ENCODE measurements at places on chromosomes 5 and 9.

DNA sequence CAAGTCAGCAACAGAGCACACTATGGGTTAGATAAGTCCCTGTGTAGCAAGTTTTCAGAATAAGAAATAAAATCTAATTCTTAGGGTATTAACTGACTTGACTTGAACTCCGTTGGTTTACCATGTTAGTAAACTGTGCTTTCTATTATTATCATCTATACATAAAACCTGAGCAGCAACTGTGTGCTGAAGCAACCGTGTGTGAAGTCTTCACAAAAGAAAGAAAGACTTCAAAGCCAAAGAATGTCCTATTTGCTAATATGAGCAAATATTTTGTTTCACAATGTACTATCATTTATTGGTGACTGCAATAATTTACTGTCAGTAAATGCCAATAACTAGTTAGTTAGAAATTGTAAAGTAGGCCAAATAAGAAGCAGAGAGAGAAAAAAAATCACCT lies 32.7 kb downstream of the ERAP1 start:
- DNase-seq, result no peak

DNA sequence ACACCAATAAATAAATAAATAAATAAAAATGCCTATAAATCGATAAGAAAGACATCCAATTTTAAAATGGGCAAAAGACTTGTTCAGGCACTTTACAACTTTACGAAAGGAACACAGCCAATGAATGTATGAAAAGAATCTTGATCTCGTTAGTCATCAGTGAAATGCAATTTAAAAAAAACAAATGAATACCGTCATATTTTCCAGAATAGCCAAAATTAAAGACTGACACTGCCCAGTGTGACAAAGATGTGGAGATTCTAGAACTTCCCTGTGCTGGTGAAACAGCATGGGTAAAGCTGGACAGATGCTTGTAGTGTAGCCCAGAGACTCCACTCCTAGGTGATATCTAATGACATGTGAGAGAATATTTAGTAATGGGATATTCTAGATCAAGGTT lies 127.1 kb downstream of the GOLPH3 start:
- DNase-seq, result no peak

GRCh38 chr9:75210215-75210614 lies 121.9 kb downstream of the OSTF1 start:
- DNase-seq, result no peak

DNA sequence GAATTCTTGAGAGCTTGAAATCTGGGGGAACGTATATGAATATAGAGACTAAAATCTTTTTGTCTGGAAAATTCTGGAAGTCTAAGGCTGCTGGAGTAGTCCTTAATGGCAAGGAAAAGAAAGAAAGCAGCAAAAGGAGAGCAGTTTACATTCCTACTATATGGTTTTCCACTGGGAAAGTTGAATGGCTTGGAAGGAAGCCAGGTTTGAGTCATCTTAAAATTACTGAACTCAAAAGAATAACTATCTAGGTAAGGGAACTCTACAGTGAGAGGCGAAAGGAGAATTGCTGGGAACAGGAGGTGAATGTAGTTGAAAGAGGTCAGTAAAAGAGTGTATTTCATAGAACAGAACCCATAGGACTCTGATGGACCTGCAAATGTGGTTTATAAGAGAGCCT lies 258.1 kb upstream of the EDIL3 start:
- no peak for DNase-seq

DNA sequence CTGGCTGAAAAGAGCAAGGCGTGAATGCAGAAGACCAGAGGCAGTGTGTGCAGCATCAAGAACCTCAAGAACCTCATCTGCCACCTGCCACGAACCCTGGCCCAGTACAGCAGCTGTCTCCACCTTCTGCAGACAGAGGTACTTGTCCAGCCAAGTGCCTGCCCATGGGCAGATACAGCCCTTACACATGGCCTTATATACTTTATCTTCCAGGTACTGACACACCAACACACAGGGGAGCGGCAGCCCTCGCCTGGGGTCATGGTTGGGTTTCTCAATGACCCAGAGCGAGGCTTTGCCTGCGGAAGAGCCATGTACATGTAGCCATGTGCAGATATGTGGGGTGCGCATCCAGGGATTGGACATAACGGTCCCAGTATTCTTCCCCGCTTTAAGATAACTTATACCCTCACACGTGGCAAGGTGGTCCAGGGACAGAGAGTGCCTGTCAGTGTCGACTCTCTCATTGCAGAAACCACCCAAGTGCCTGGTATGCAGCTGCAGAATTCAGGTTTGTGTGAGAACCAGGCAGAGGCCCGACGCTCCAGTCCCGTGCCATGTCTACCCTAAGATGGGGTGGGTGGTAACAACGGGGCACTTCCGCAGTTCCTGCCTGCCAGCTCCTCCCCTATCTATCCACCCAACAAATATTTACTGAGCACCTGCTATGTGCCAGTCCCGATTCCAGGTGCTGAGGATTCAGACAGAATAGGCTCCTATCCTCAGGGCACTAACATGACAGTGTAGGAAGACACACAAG lies 206.9 kb downstream of the FSTL4 start:
- no peak for DNase-seq

DNA sequence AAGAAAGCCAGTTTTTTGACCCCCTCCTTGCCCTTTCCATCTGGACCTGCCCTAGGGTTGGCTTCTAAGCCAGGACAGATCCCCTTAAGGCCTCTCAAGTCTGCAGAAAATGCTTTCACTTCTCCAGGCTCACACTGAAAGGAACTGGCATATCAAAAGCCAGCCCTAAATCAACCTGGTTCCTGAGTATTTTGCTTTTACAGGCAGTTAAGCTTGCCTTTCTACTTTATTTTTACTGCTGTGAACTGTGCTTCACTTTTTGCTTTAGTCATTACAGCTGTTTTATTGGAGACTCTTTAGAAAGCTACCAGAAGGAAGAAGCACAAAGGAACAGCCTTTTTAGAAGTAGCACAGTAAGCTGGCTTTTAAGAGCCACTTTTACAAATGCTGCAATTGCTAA lies 5.0 kb downstream of the TARS1 start:
- DNase-seq, result no peak

Data from mucosa of gallbladder (tissue), 1 donor.